ENCODE measurements at places on chromosomes 3 and 15.

DNA sequence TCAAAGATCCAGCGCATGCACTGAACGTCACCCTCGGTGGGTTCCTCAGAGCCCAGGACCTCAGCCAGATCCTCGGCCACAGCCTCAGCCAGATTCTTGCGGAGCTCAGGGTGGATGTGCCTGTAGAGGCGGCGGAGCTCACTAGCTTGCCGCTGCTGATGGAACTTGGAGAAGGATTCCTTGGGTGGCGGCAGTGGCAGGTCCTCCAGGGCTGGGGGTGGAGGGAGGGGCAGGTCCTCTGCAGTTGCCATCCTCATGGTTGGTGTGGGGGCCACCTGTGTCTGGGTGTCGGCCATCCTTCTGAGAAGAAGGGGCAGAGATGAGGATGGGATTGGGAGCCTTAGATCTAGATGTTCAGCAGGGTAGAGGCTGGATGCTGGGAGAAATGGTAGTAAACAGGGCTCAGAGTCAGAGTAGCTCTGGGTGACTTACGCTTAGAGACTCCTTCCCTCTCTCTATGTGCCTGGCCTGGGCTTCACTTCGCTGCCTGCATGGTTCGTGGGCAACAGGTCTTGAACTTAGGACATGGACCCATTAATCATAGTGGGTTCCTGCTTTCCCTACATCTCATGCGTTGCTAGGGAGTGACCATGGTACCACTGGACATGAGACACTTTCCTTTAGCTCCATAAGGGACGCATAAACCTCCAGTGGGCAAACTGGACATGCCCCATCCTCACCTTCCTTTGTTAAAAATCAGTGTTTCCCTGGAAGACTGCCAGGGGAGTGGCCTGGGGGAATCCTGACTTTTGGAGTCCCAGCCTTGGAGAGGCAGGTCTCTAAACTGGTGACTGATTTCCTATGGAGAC lies 3.0 kb downstream of the XIRP1 start:
- DNase-seq, result no peak

- no peak for DNase-seq
These were observed 108.1 kb downstream of the USP13 start for GRCh38 chr3:179760944-179761343.

DNA sequence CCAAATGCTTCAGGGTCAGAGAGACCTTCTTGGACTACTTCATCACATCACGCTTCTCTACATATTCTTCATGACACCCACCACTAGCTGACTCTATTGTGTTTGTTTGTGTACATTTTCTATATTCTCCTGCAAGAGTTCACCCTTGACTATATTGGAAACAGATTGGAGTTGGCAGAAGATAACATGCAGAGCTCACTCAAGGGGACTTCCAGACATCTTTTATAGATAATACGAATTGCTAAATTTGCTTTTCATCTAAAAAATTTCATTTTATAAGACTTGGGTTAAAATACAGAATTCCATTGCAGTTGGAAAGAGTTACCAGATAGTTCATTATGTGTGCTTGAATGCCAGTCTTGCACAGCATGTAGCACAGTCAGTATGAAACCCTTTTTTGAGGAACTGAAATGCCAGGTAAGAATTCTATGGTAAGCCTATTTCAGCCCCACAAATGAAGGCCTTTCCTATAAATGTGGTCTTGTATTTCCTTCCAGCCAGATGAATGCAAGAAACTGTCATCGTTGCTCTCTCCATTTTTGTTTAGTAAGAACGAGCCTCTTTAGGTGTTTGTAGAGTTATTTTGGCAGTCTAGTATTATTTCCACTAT lies 177.6 kb downstream of the GHSR start:
- no peak for DNase-seq

DNA sequence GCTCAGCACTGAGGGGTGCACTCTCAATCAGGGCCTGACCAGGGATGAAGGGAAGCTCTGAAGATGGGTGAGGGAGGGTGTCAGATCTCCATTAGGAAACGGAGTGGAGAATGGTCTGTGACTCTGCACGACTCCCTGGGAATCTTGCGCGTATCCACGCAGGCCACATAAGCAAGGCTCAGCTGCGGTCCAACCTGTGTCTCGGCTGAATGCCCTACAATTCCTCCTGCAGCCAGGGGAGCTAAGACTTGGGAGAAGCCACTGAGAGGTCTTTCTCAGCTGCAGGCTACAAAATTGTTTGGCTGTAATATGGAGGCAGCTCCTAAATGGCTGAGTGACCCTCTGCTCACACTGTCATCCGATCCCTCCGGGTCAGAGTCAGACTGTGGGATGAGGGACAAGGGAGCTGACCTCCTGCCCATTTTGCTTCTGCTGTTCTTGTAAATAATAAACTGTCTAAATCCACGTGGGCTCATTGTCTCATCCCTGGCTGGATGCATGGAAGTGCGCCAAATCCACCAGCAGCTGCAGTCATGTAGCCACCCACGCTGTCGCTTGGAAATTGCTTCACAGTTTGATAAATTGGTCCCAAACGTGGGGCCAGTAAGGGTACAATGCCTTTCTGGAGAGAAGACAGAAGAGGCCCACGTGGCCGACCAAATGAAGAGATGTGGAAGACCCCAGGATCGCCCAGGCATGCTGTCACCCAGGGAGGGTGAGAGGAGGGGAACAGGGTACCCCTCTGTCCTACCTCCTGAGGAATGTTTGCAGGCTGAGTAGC lies 30.5 kb downstream of the ALS2CL start:
- DNase-seq, result no peak

DNA sequence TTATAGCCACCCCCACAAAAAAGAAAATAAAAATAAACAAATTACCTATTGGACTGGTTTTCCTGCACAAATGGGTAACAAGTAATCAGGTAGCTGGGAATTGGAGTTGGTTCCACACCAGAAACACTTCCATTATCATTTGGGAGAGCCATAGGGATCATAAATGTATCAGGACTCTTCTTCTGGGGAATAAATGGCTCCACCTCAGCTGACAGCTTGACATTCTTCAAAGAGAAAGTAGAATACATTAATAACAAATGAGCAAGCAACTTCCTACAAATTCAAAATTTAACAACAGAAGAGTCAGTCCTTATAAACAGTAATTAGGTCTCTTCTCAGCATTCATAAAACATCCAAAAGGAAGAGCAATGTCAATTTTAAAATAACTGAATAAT lies 8.7 kb downstream of the SECISBP2L start:
- no peak for DNase-seq

DNA sequence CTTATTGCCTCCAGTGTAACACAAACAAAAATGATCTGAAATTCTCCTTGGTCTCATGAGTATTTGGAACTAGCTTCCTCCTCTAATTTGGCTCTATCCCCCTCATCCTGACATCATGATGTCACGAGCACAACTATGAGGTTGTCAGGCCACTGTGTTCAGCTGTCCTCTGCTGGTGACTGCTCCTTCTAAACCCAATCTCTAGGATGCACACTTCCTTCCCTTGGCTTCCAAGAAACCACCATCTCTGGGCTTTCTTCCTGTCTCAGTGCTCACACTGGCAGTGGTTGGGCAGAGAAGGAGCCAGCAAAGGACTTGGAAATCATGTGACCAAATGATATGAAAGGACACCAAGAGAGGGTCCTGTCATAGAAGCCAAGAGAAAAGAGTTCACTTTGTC lies 30.7 kb upstream of the EIF1B start:
- DNase-seq, result no peak

DNA sequence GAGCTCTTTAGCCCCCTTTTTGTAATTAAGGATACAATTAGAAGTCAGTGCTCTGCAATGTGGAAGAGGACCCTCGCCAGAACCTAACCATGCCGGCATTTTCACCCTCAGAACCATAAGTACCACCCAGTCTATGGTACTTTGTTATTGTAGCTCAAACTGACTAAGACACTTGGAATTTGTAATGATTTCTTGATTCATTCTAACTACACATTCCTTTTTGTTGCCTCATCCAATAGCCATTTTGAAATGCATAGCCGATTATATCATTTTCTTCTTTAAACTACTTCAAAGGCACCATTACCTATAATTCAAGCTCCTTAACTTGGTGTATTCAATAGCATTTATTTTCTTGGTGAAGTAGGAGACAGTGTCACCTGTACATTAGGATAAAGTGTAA lies 61.4 kb downstream of the GLB1 start:
- no peak for DNase-seq

DNA sequence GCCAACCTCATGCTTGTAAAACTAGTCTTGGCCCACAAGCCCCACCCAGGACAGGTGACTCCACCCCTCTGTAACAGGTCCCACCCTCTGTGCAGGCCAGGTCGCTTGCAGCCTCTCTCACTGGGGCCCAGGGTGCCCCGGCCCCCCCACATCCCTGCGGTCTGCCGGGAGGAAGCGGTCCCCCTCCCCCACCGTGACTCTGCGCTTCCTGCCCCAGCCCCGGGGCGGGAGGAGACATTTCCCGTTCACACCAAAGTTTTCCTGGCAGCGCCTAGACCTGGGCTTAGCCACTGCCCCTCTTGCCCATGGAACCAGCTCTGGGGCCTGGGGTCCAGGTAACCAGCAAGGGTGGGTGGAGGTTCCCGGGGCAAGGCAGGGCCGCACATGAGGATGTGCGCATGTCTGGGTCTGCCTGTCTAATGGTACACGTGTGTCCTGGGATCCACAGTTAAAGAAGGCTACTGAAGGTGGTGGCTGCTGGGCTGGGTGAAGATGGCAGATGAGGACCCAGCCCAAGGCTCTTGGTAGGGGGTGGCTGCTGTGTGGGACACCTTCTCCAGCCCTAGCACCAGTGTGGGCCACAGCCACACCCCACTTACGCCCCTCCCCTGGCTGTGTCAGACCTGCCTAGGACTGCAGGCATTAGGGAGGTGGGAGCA lies 8.4 kb downstream of the NBEAL2 start:
- DNase-seq, result peak; percentile 82

DNA sequence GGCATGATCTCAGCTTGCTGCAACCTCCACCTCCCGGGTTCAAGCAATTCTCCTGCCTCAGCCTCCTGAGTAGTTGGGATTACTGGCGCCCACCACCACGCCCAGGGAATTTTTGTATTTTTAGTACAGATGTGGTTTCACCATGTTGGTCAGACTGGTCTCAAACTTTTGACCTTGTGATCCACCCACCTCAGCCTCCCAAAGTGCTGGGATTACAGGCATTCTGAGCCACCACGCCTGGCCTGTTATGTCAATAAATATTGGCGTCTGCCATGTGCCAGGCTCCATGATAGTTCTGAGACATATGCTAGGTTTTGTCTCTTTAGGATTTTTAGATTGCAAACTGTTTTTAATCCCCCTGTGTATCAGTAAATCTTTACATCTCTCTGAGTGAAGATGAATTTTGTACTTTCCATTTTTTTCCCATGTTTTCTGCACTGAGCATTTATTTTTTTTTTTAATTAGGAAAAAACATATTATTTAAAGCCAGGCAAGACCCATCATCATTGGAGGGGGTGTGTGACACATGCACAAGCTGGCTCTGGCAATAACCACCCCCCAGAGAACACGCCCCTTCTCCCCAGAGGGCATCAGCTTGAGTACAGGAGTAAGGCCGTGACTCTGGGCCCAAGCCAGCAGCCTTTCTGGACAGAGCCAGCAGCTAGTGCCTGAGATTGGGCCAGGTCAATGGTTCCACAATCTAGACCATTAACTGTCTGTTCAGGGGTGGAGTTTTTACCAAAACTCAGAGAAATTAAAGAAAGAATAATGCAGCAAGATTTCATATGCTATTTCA lies 51.0 kb upstream of the ATP1B3 start:
- no peak for DNase-seq

- no peak for DNase-seq
These were observed 31.7 kb upstream of the RAB11A start for GRCh38 chr15:65837301-65838294.

DNA sequence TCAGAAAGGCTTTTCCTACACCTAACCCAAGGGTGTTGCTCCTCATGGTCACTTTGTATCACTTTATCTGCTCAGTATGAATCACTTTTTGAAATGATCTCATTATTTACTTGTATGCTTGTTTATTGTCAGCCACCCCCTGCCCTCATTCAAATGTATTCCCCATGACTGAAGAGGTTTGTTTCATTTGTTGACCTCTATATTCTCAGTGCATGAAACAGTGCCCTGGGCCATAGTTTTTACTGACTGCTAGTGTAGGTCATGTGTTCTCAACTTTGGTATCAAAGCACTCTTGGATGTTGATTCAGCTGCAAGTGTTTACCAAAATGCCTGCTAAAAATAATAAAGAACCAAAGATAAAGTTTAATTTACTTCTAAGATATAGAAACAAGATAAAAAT lies 381.7 kb upstream of the ARPP21 start:
- no peak for DNase-seq

GRCh38 chr15:96171853-96172296 lies 158.6 kb upstream of the NR2F2 start:
- no peak for DNase-seq

- DNase-seq, result no peak
These were observed 59.6 kb downstream of the DNAH12 start for GRCh38 chr3:57484563-57484962.

- no peak for DNase-seq
These were observed 162.5 kb upstream of the SOX2 start for GRCh38 chr3:181549266-181549665.

- DNase-seq, result peak; percentile 8
These were observed 7.4 kb downstream of the TMIE start for GRCh38 chr3:46708401-46709156.

DNA sequence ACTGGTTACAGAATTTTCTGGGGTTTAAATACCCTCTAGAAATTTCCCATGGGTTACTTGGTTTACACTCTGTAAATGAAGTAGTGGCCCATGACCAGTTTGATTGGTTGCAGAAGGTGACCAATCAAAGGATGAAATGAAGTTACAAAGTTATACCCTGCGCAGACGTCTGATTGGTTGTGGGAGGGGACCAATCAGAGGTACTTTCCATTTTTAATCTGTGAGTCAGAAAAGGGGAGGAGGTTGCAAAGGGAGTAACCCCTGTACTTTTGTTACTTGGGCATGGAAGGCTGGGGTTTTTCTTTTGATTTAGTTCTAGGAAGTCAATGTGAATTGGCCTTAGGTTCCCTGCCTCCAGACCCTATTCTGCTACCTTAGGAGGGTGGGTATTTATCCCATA lies 18.7 kb upstream of the APH1B start:
- no peak for DNase-seq

DNA sequence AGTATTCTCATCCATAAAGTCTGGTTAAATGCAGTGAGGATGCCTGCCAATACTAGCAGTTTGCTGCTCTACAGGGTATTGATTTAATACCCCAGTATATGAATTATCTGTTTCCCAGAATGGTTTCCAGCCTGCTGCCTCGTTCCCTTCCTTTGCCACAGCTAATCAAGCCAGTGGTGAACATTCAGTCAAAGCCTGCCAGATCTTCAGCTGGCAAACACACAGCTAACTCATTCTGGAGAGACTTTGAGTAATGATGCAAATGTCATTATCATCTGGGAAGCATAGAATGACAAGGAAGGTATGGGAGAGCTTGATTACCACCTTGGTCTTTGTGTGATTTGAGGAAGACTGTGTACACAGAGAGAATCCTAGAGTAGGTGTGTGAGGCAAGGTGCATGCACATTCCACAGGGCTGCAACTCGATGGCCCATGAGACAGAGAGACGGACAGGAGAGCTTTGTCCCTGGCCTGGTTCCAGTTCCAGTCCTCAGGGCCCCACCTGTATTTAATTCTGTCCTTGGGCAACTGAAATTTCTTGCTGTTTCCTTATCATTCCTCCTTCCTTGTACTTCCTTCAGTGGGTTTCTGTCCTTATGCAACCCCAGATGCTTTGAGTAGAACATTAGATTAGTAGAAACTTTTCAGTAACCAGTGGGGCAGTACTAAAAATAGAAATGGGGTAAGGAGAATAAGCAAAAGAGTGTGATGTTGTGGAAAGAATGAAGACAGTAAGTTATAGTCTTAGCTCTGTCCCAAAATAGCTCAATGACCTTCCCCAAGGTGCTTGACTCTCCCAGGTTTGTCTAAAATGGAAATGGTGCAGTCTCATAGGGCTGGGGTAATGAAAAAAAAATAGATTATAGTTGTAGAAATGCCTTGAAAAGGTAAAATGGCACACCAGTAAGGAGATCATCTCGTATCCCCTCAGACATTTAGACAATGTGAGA lies 72.5 kb downstream of the MITF start:
- DNase-seq, result no peak
